Choroid plexus epithelial cell (primary cell): ENCODE measurements at places on chromosomes 12 and 14.

- no peak for DNase-seq
Measured at GRCh38 chr14:63725786-63726460, 1.9 kb downstream of the SGPP1 start.

DNA sequence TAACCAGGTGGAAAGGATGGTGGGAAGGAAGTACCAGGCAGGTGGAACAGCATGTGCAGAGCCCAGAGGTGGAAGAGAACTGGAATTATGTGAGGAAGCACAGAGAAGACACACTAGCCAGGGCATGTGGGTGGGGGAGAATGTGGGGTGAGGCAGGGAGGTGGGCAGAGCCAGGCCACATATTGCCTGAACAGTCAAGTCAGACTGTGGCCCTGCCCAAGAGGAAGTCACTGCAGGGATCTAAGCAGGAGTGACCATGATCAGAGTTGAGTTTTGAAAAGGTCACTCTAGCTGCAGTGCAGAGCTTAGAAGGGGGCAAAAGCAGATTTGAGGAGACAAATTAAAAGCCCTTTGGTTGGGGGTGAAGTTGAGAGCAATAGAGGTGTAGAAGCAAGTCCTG is 114.0 kb upstream of the SLC38A2 start:
- DNase-seq, result no peak

GRCh38 chr12:27553941-27554340 is 29.9 kb downstream of the PPFIBP1 start:
- DNase-seq, result no peak

DNA sequence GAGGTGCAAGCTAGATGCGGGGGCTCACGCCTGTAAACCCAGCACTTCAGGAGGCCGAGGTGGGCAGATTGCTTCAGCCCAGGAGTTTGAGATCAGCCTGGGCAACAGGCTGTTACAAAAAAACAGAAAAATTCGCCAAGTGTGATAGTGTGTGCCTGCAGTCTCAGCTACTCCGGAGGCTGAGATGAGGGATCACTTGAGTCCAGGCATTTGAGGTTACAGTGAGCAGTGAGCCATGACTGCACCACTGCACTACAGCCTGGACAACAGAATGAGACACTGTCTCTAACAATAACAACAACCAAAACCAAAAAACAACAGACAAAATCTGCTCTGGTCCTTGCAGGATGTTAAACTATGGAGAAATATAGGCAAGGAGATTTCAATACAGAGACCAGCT is 13.9 kb downstream of the BTBD7 start:
- DNase-seq, result peak; percentile 26

DNA sequence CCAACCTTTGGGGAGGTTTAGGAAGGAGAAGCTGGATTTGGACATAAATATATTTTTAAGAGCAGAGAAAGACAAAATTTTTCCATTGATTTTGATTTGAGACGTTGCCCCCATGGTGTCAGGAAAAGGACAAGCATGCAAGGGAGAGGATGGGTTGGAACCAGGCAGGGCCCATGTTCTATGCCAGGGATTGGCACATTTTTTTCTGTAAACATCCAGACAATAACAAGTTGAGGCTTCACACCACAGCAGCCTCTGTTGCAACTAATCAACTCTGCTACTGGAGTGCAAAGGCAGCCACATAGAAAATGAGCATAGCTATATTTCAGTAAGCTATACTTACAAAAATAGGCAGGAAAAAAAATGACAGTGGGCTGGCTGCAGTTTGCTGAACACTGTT is 44.7 kb downstream of the NR1H4 start:
- DNase-seq, result no peak

DNA sequence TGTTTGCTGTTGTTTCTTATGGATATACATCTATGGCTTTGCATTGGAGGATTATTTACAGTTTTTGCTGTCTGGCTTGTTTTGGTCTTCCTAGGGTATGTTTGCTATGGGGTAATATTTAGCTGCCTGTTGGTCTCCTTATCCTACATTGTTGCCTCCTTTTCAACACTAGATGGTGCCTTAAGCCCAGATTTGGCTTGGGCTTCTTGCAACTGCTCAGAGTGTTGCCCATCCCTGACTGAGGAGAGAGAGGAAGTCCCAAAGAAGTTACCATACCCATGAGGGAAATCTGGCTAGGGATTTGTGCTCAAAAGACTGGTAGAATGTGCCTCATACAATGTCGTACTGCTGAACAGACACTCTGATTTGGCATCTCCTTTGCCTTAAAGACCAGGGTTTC is 94.6 kb upstream of the MUCL1 start:
- peak; percentile 46 for DNase-seq

- DNase-seq, result no peak
Measured at GRCh38 chr12:45626965-45627364, 102.5 kb upstream of the ARID2 start.

DNA sequence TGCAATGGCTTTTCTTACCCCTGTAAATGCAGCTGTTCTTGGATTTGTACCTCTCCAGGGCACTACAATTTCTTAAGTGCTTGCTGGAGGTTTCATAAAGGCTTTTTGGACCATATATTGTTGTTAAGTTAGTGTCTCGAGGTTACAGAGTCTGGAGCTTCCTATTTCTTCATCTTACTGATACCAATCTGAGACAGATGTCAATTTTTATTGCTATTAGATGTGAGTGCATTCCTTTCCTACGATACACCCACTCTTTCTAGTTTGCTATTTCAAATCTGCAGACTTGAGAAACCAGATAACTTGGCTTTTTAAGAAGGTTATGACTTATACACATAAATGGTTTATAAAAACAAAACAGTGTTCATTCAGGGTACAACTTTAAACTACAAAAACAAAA is 2.1 kb downstream of the NOXRED1 start:
- peak; percentile 33 for DNase-seq

- peak; percentile 72 for DNase-seq
Measured at GRCh38 chr12:66279123-66279712, 23.1 kb upstream of the HELB start.

GRCh38 chr12:65619018-65619417 is 205.3 kb upstream of the HMGA2 start:
- DNase-seq, result no peak
